ENCODE measurements at places on chromosomes 3 and 15. TPM values are rescaled to one million over a fixed set of nuclear protein-coding genes. Genes with fewer than 3 reads are reported as not detected.
A peak's percentile ranks its signal among the peaks of the same experiment; 100 is the strongest.

Gene INKA1
- total RNA-seq: 2.7 TPM

Gene DUOXA1
- 0.36 TPM for total RNA-seq

GRCh38 chr3:67531181-67532101, 123.0 kb downstream of the SUCLG2 start:
- no peaks in the 10 kb centered on the region for H3K27me3 ChIP-seq
- H3K27ac ChIP-seq: no peak overlapping the region
- peak; percentile 21 for DNase-seq
- no peak overlapping the region for H3K4me3 ChIP-seq
- peaks cover 9% of the 10 kb centered on the region for H3K4me1 ChIP-seq

DNA sequence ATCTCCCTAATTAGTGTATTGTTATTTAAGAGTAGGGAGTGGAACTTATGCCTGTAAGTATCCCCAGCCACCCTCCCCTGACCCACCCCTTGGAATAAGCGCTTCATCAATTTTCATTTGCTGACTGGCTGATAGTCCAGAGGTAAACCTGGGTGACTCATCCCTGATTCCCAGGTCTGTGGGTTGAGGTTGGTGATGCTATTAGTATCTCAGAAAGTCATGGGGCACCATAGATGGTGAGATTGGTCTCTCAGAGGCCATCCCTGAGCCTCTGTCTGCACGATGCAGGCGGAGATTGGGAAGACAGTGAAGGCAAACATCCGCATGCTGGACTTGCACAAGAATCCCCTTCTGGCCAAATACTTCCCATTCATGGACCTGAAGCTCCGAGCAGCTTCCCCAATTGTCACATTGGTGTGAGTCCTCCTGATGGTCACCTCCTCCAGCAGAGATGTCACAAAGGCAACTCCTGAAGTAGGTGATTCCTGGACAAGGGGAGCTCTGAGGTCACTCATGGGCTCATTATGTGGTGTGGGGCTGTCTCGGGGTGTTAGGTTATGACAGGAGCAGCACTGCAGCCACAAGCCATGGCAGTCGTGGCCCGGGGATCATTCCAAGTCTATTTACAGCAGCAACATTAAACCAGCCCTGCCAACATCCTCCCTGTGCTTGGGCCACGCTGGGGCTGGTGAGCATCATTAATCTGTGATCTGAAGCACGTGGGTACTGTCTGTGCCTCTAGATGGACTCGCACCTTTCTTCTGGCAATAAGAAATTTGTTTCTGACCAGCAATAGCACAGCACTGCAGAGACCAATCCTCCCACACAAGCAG, 6.8 kb upstream of the TXNRD3 start:
- DNase-seq: no peak
- no peaks in the 10 kb centered on the region for H3K36me3 ChIP-seq
- no peak overlapping the region for H3K4me3 ChIP-seq
- no peak overlapping the region for H3K27ac ChIP-seq

GRCh38 chr3:125073390-125073905, 17.7 kb upstream of the HEG1 start:
- H3K4me3 ChIP-seq: no peak overlapping the region
- no peak for DNase-seq
- no peaks in the 10 kb centered on the region for H3K4me1 ChIP-seq
- H3K27me3 ChIP-seq: no peaks in the 10 kb centered on the region
- H3K36me3 ChIP-seq: no peaks in the 10 kb centered on the region

DNA sequence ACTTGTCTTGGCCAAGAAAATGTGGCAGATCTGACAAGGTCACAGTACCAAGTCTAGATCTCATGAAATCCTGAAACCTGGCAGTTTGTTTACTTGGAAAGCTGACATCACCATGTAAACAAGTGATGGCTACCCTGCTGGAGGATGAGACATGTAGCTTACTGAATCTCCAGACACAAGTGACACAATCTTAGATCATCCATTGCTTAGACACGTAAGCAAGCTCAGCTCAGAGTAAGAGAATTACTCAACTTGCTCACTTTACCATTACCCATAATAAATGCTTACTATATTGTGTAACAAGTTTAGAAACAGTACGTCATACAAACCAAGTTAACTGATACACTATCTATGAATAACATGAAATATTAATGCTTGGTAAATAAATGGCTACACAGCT, 263.8 kb downstream of the TBC1D5 start:
- no peak overlapping the region for H3K27ac ChIP-seq
- H3K4me3 ChIP-seq: no peak overlapping the region
- peak; percentile 60 for DNase-seq
- H3K4me1 ChIP-seq: no peaks in the 10 kb centered on the region
- H3K36me3 ChIP-seq: no peaks in the 10 kb centered on the region

- H3K27ac ChIP-seq: no peak overlapping the region
- no peaks in the 10 kb centered on the region for H3K4me1 ChIP-seq
- no peak for DNase-seq
- no peak overlapping the region for H3K4me3 ChIP-seq
- peaks cover 4% of the 10 kb centered on the region for H3K27me3 ChIP-seq
These were observed 48.8 kb downstream of the EPHB3 start for GRCh38 chr3:184610245-184610871.

GRCh38 chr3:55827786-55828185, 340.7 kb upstream of the WNT5A start:
- peaks cover 4% of the 10 kb centered on the region for H3K4me1 ChIP-seq
- no peak overlapping the region for H3K4me3 ChIP-seq
- no peaks in the 10 kb centered on the region for H3K27me3 ChIP-seq
- H3K36me3 ChIP-seq: no peaks in the 10 kb centered on the region

- no peak for DNase-seq
- H3K4me1 ChIP-seq: peaks cover 20% of the 10 kb centered on the region
- peak overlapping the region; percentile 82 for H3K4me3 ChIP-seq
- H3K27ac ChIP-seq: peak overlapping the region; percentile 22
- peaks cover 21% of the 10 kb centered on the region for H3K36me3 ChIP-seq
- no peaks in the 10 kb centered on the region for H3K27me3 ChIP-seq
These were observed 2.2 kb downstream of the NXPE3 start for GRCh38 chr3:101781166-101781565.
